ENCODE measurements at places on chromosomes 4 and X. TPM values are rescaled to one million over a fixed set of nuclear protein-coding genes. Genes with fewer than 3 reads are reported as not detected.
A peak's percentile ranks its signal among the peaks of the same experiment; 100 is the strongest.

DNA sequence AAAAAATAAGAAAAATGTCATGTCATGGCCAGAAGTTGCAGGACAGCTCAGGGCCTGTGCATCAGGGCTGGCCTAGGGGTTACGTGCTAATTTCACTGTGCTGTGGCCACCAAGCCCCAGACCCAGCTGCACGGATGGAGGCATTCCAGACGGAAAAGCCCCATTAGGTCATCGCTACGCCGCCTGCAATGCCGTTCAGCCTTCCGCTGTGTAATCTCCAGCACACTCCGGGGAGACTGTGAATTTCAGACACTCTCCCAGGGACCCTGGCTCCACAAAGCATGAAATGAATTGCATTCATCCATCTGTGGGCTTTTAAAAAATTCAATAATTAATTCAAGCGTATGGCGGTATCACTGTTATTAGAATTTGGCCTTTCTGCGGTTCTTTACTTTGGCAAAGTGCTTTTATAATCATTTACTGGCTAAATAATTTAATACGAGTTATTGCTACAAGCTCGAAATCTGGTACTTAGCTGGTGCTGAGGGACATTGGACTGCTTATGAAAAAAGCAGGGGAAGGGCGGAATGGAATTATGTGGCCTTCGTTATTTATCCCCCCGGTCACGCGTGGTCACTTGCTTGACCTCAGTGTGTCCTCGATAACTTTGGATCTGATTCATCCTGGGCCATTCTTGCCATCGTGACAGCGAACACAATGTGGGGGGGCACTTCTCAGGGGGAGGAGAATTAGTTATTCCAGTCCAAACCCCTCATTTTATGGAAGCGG, 9.0 kb upstream of the NSG1 start:
- ATAC-seq: no peak

DNA sequence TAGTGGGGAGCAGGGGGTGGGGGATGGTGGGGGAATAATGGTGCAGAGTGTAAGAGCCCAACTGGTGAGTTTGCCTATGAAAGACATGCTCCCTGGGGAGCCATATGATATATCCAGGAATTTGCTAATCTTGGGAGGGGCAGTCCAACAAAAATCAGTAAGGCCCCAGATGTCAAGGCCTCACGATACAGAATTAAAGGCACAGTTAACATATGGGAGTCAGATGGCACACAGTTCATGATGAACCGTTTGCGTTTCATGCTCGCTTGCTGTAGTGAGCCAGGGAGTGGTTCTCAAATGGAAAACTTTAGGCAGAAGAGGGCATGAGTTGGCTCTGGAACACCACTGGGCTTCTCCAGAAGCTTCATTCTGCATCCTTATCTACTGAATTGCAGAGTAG, 33.9 kb upstream of the VCX2 start:
- ATAC-seq: no peak

Gene TRMT44
- 27.9 TPM for total RNA-seq

Gene PHOX2B
- not detected for total RNA-seq

Gene MAPK10
- total RNA-seq: 31.8 TPM

DNA sequence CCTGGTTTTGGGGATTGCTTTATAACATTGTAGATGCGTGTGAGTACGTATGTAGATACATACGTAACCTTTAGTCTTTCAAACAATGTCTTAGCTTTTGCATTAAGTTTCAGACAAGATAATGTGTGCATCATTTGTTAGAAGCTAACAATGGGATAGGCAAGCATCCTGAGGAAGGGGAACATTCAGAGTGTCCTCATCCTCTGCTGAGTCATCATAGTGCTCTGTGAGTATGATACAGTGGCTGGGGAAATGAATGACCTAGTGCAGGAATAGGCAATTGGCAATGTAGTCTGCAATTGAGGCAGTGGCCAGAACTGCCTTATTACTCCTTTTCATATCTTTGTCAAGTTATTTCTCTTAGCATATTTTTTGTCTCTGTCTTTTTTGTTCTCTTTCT, 7.3 kb downstream of the NAP1L5 start:
- peak; percentile 82 for ATAC-seq

GRCh38 chr4:26022346-26023202, 108.6 kb downstream of the SMIM20 start:
- ATAC-seq: peak; percentile 35

- ATAC-seq: peak; percentile 34
Observed at GRCh38 chr4:118265312-118266144, 87.3 kb downstream of the PRSS12 start.

DNA sequence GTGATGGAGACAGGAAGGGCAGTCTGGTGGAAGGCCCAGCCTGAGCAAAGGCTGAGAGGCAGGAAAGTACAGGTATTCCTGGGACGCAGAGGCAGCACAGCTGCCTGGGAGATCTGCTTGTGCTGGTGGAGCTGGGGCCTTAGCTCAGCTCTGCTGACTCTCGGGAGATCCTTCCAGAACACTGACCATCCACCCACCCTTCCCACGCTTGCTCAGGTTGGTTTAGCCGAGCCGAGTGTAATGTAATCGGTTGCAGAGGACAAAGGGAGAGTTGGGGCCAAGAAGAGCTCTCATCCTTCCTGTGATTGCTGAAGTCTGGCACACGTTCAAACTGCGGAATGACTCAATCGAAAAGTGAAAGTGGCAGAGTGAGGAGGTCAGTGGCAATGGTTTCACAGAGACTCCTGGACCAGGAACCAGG, 43.1 kb upstream of the GPR78 start:
- peak; percentile 56 for ATAC-seq

GRCh38 chr4:147039976-147040575, 94.4 kb upstream of the TTC29 start:
- ATAC-seq: no peak

GRCh38 chr4:159010100-159010499, 92.8 kb upstream of the RAPGEF2 start:
- ATAC-seq: no peak

DNA sequence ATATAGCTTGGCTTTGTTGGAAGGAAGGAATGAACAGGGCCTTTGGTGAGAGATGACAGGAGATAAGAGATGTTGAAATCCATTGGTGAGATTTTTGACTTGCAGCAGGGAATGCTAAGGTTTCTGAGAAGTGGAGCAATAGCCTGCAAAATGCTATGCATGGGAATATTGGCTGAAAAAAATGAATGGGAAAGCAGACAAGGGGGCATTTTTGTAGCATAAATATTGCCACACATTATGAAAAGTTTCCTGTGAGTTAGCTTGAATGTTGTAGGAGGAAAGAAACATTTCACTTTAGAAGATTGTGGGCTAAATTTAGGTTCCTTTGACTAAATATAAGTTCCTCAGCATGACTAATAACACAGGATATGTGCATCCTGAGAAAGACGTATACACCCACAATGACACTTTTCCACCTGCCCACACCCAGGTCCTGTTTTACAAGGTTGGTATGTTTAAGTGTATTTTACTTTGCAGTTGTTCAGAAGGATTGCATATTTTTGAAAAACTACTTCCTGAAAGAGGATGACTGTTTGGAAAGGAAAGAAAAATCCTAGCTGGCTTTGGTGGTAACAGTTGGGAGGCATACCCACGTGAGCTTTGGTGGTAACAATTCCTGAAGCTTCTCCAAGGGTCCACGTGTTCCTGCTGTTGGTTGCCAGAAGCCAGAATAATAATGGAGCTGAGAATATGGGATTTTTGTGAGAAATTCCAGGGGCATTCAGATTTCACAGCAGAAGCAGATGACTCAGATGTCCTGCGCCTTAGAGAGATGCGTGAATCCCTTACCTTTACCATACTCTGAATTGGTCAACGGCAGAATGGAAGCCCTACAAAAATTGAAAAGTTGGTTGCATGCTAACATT, 28.5 kb downstream of the PHEX start:
- ATAC-seq: no peak

GRCh38 chrX:24480400-24480865, 15.3 kb downstream of the PDK3 start:
- ATAC-seq: no peak

DNA sequence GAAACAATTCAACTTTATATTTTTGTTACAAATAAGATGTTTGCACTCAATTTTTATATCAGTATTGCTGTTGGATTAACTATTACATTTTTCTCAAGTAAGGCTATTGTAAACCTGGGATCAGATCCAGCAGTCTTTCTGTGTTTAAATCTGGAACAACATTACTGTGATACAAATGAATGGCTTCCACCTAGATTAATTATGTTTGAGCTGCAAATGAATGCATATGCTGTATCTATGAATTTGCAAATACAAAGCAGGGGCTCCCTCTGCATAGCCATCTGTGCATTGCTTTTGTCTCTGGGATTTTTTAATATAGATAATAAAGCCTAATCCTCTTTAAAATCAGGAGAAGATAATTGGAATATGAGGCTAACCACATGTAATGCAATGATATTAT, 69.8 kb upstream of the NEIL3 start:
- no peak for ATAC-seq

Gene IL9R
- total RNA-seq: 0.15 TPM

DNA sequence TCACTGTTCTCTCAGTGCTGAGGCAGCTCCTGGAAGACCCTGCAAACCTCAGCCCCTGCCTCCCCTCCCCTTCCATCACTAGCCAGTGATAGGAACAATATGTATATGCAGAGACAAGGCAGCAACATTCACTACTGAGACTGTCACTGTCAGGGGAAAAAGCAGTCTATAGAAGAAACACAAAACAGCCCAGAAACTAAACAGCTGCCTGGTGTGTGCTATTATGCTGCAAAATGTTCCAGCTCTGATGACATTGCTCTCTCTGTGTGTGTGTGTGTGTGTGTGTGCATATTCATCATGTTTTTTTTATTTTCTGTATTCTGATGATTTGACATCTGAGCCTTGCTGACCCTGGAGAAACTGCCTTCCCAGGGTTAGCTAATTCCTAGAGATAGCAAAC, 147.2 kb downstream of the SPATA18 start:
- no peak for ATAC-seq

DNA sequence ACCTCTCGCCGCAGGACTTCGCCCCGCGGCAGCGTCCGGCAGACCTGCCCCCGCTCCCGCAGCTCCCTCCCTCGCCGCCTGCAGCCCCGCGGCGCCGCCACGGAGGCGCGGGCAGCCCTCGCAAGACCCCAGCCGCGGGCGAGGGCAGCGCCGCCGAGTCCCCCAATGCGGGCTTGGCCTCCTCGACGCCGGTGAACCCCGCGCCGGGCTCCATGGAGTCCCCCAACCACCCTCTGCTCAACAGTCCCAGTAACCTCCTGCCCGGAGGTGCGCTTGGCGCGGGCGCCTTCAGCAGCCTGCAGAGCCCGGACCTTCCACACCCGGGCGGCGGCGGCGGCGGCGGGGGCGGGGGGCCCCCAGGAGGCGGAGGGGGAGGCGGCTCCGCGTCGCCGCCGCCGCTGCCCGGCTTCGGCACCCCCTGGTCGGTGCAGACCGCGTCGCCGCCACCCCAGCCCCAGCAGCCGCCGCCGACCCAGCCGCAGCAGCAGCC, 1.2 kb downstream of the CPEB2 start:
- peak; percentile 9 for ATAC-seq

DNA sequence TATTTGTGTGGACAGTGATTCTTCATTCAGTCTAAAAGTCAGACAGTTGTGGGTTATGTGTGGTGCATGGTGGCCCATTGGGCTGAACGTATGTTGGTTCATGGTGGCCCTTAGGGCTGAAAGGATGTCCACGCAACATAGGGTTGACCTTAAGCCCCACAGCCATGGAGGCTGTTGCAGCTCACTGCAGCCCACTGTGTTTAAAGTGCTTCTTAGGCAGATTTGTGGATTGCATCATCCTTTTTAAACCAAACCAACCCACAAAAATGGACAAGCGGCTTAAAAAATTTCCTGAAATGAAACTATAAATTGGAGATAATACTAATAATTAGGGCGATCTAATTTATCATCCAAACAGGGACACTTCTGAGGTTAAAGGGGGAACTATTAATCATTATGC, 219.0 kb upstream of the GATB start:
- no peak for ATAC-seq

Gene TMSB15B
- total RNA-seq: 1.4 TPM

GRCh38 chrX:134669378-134670098, 11.3 kb upstream of the PLAC1 start:
- peak; percentile 75 for ATAC-seq

GRCh38 chrX:151180400-151180799, 4.0 kb downstream of the GPR50 start:
- no peak for ATAC-seq

DNA sequence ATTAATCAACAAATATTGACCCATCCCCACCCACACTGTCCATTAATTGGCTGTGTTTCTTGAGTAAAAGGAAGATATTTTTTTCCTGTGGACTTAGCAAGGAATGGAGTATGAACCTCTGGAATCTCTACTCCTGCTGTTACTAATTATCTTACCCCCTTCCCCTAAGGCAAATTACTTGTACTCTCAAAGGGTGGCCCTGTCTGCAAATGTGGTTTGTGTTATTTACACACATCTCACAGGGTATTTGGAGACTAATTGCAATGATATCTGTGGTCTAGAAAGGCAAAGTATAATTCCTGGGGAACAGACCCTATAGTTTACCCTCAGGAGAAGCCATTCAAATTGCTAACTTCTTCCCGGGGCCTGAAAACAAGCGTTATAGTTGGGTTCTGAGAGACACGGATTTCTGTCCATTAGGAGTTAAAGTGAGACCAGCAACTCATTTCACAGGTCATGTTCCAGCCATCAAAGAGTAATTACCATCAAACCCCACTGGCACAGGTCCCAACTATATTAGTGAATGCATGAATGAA, 133.0 kb upstream of the RASGEF1B start:
- ATAC-seq: no peak

GRCh38 chrX:12975991-12976558, 1.2 kb downstream of the TMSB4X start:
- ATAC-seq: no peak

GRCh38 chrX:9135901-9136510, 102.1 kb upstream of the FAM9B start:
- no peak for ATAC-seq
